ENCODE measurements at places on chromosomes 7 and 10.

- DNase-seq: no peak
These were observed 56.3 kb upstream of the NCAPG2 start for GRCh38 chr7:158760936-158761335.

DNA sequence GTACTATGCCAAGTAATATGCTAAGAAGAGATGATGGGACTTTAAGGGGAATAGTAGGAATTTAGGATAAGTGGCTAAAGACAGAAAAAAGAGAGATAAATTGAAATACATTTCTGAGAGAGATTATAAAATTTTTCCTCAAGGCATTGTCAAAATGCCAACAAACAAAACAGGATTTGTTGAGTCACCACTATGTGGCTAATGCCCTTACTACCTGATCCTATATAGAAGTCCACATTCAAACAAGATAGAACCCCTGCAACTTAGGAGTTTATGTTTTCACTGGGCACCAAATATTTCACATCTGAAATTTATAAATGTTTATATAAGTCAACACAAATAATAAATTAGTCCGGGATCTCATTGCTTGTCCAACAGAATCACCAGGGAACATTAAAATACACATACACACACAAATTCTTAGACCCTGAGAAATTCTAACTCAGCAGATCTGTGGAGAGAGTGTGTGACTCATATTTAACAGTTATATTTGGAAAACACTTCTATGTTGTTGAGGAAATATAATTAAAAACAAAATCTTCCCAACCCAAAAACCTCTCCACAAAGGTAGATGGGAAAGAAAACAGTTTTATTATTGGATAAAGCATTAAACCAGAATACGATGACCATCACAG, 154.3 kb downstream of the PPP1R3A start:
- no peak for DNase-seq

DNA sequence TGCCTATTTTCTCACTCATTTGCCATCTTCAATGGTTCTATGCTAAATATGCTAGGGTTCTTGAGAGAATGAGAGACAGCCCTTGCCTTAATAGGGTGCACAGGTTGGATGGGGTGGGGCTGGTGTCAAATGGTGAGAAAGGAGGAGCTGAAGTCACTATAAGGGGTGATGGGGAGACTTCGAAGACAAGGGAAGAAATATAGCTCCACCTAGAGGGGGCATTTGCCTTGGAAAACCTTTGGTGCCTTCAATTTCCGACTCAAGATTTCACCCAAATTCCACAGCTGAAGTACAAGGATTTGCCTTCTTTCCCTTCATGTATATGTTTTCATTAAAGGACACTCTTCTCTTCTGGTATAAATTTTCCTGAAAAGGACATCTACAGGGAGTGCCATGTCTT, 5.6 kb downstream of the PTN start:
- DNase-seq: no peak

DNA sequence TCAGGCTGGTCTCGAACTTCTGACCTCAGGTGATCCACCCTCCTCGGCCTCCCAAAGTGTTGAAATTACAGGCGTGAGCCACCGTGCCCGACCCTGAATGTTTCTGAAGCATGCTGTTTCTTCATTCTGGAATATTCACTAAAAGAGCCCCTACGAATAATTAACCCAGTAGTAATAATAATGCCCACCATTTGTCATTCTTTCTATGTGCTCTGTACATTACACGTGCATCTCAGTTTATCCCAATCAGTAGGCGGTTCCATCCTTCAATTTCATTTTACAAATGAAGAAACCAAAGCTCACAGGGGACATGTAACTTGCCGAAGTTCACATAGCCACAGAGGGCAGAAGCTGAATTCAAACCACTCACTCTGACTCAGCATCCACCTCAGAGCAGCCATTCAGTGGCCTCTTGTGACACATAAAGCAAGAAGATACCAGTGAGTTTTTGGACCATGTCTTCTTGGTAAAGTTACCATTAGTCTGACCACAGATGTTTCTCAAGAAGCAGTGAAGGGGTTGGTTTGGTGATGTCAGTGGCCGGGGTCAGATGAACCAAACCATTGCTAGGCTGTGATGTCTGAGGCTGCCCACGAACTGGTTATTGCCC, 71.9 kb upstream of the DUSP5 start:
- no peak for DNase-seq

- no peak for DNase-seq
These were observed 151.0 kb downstream of the CHCHD3 start for GRCh38 chr7:132930881-132931280.

DNA sequence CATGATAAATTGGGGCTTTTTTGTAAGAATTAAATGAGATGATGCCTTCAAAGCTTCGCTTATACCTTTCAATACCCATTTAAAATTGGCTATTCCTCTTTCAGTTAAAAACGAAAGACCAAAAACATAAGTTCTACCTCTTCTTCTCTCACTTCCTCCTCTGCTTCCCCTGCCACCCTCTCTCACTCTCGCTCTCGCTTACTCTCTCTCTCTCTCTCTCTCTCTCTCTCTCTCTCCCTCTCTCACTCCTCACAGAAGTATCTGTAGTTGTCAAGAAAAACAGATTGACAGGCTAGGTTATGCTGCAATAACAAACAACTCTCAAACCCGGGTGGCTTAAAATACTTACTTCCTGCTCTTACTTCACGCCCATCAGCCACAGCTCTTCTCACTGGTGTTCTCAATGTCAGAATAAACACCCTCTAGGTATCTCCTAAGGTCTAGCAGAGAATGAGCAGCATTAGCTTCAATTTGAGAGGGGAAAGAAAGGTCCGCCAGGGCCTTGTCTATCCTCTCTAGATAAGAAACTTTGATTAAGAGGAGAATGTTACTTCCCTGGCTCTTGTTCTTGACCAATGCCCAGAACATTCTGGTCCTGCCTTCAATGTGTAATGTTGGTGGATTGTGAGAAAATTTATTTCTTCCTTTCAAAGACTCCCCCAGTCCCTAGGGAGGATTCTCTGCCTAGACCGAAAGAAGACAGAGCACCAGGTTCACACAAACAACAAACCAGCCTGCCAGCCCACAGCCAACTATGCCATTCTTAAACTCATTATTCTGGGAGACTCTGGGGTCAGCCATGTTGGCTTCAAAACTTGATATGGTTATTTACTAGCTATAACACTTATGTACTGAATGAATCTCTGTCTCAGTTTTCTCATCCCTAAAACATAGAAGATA, 1028.7 kb downstream of the XPNPEP1 start:
- DNase-seq: no peak

GRCh38 chr10:69335063-69335587, 56.8 kb downstream of the HK1 start:
- DNase-seq: no peak

DNA sequence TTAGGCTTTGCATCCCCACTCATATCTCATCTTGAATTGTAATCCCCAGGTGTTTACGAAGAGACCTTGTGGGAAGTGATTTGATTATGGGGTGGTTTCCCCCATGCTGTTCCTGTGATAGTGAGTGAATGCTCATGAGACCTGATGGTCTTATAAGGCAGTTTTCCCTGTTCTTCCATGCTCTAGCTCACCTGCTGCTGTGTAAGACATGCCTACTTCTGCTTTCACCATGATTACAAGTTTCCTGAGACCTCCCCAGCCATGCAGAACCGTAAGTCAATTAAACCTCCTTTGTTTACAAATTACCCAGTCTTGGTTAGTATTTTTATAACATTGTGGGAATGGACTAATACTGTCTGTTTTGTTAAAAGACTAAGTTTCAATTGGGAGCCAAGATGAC, 35.3 kb upstream of the ZNF92 start:
- no peak for DNase-seq

DNA sequence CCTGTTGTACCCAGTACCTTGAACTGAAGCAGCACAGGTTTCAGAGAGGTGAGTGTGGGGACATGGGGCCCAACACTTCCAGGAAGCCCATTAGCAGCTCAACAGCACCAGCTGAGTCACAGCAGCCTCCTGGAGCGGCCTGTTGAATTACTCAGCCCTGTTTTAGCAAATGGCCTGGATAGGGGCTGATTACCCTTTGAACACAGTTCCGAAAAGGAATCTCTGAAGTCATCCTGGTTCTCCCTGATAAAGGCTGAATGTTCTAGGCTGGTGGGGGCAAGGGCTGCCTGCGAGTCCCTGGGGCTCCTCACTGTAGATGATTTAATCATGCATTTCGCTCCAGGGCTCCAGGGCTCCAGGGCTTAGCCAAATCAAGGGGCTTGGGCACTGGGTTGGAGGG, 287.5 kb downstream of the GRID1 start:
- no peak for DNase-seq
